ENCODE measurements at places on chromosomes 12 and 14.

- no peak for DNase-seq
Measured at GRCh38 chr14:44291366-44291915, 215.6 kb downstream of the FSCB start.

- no peak for DNase-seq
Measured at GRCh38 chr14:99395909-99396530, 84.6 kb downstream of the SETD3 start.

DNA sequence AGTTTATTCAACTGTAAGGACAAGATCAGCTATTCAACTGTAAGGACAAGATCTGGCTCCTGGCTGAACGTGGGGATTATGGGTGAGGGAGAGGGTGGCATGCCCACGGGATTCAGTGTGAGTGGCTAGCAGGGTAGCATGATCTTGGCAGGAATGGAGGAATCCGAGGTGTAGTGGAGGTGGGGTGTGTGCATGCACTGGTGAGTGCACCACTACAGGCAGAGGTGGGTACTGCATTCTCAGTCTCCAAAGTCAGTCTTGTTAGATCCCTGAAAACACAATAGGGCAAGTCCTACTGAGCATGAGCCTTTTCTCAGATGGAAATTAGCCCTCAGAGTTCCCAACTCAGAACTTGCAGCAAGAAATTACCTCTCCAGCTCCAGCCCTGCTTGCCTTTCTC, 32.2 kb upstream of the DCD start:
- no peak for DNase-seq

GRCh38 chr12:131448254-131448795, 262.6 kb upstream of the SFSWAP start:
- DNase-seq: no peak

DNA sequence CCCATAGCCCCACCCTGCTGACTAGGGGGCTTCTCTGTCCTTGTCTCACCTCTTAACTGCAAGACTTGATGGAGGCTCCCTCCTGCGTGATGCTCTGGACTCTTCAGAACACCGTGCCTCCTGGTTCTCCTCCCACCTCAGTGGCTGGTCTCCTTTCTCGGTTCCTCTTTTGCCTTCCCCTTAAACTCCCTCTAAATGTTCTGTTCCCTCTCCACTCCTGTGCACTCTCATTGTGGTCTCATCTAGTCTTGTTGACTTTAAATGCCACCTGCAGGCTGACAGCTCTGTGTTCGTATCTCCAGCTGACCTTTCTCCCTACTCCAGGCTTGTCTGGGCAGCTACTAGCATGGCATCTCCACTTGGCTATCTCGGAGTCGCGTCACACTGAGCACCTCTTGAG, 28.3 kb downstream of the DYNC1H1 start:
- DNase-seq: no peak

- DNase-seq: no peak
Measured at GRCh38 chr12:43912859-43913258, 77.0 kb downstream of the TMEM117 start.

- DNase-seq: no peak
Measured at GRCh38 chr12:56374726-56375597, 12.3 kb upstream of the APOF start.

GRCh38 chr12:44314007-44314500, 478.2 kb downstream of the TMEM117 start:
- DNase-seq: no peak

- no peak for DNase-seq
Measured at GRCh38 chr12:16389594-16389993, 42.1 kb downstream of the MGST1 start.

DNA sequence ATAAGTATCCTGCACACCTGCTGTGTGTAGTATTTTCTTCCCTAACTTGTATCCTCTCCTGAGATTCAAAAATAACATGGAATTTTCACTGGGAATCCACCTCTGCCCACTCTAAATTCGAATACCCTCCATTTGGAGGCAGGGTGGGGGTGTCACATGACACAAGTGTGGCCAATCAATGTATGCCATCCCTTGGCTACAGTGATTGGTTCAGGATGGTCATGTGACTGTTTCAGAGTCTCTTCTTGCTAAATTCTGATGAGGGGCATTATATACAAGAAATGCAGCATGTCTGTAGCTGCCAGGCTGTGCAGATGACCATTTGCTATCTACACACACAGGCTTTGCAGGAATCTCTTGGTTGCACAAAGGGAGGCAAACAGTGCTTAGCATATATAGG, 86.8 kb upstream of the TMEM132C start:
- DNase-seq: no peak

- DNase-seq: no peak
Measured at GRCh38 chr12:43835264-43835655, 621 bp upstream of the TMEM117 start.

- DNase-seq: no peak
Measured at GRCh38 chr12:32466187-32466586, 66.8 kb downstream of the FGD4 start.

- no peak for DNase-seq
Measured at GRCh38 chr12:6084261-6084968, 40.1 kb downstream of the VWF start.

DNA sequence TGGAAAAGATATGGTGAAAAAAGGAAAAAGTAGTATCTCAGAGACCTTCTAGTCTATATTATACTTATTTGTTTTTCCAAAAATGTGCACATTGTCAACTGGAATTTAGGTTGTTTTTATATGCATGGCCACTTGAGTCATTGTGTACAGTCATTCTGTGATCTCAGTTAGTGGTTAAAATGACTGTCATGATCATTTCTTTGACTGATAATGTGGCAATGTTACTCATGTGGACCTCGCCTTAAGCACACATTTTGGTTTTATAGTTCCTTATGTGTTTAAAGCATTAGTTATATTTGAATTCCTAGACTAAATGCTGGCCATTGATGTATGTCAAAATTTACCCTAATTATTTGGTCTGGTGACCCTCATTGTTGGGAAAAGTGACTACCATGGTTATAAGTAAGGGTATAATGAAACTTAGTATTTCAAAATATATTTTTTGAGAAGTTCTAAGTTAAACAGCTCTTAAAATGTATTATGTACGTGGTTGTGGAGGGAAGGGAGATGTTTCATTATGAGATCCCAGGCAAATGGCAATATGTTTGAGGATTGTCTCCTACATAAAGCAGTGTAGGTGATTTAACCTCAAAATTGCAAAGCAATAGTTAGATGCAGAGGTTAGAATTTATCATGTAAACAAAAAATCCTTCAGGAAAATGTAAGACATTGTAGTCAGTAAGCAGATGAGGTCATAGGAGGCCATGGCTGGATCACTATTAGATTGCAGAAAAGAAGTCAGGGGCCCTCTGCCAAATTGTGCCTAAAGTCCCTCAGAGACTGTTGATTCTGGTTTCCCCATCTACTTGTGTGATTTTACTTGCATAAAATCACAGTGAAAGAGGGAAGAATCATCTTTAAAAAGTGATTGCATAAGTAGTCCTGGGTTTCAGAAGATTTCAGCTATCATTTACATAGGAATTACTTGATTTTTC, 17.5 kb downstream of the PNMA1 start:
- DNase-seq: no peak

GRCh38 chr14:100237735-100238418, 1.1 kb upstream of the YY1 start:
- no peak for DNase-seq

- DNase-seq: peak; percentile 71
Measured at GRCh38 chr12:7108003-7108795, 815 bp downstream of the C1RL start.

GRCh38 chr12:118524446-118524845, 148.1 kb downstream of the SUDS3 start:
- DNase-seq: no peak

DNA sequence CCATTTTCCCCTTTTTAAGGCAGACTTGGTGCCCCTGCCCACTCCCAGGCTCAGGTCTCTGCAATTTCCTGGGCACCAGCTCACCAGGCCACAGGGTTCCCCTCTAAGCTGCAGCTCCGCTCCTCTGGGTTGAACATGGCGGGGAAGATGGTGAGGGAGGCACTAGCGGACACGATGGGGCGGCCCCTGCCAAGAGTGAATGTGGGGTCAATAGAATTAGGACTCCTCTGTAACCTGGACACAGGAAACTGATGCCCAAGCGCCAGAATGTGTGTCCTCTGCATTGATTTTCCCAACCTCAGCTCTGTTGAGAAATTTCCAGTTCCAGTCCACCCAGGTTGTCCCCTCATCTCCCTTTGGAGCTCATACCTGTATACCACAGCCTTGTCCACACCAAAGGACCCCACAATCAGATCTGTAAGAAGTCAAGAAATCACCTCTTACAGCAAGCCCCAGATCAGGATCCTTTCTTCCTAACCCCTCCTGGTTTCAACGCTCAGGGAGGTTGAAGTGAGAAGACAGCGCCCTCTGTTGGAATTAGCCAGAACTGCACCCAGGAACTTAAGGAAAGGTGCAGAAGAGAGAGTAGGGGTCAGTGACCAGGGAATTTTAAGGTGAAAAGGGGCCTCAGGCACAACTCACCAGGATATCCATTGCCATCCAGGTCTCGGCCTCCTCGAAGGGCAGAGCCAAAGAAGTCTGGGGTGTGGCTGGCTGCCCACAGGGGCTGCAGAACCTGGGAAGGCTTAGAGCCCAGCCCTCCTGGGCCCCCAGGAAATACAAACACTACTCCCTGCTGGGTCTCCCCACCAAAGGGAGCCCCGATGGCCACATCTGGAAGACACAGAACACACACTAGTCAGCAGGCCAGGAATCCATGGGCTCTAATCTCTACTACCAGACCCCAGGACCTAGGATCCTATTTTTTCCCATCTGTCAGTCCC, 14.7 kb downstream of the ITGA5 start:
- peak; percentile 52 for DNase-seq

DNA sequence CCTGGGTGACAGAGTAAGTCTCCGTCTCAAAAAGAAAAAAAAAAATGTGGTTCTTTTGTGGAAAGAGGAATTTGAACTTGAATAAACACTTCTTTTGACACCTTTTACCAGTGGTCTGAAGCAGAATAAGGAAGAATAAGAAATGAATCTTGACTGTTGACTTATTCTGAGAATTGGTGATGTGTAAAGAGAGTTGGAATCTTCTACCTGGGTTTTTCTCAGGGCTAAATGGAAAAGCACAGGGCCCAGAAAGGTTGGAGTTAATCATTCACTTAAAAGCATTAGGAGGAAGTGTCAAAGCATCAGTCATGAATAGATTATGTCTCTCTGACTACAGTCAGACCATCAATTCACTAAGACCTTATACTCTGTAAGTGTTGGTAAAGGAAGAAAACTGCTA, 13.9 kb downstream of the PNMA1 start:
- DNase-seq: no peak

DNA sequence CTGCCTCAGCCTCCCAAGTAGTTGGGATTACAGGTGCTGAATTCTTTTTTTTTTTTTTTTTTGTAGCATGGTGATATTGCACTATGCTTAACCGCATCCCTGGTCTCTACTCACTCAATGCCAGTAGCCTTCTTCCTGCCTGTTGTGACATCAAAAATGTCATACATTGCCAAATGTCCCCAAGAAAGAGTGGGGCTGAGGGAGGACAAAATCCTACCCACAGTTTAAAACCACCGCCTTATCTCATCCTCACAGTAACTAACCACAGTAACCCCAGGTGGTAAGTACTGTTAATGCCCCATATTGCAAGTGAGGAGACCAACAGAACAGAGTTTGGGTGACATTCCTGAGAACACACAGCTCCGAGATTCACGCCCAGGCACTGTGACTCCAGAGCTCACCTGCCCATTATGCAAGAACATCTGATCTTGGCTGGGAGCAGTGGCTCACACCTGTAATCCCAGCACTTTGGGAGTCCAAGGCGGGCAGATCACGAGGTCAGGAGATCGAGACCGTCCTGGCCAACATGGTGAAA, 19.6 kb downstream of the MORN3 start:
- DNase-seq: peak; percentile 21

DNA sequence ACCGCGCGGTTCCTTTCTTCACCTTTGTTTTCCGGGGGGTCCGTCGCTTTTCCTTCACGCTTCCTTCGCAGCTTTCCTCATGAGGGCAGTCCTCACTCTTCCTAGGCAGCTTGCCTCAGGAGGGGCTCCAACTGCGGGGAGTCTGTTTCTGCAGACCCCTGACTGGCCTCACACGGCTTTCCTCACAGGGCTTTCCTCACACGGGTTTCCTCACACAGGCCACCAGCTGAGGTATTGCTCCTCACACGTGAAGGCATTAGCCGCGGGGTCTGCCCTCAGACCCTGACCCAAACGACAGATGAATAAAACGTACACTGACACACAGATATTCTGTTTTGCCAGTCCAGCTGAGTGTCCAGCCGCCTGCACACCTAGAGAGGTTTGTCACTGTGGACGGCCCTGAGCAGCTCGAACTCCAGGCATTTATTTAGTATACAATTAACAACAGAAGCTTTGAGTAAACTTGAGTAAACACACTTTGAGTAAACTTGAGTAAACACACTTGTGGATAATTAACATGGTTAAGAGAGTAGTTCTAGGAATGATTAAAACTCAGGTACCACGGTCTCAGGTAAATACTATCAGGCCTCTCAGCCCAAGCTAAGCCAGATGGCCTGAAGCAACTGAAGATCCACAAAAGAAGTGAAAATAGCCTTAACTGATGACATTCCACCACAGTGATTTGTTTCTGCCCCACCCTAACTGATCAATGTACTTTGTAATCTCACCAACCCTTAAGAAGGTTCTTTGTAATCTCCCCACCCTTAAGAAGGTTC, 16.1 kb upstream of the LYZ start:
- no peak for DNase-seq

GRCh38 chr14:22097586-22098292, 424.1 kb upstream of the OR4E1 start:
- no peak for DNase-seq

DNA sequence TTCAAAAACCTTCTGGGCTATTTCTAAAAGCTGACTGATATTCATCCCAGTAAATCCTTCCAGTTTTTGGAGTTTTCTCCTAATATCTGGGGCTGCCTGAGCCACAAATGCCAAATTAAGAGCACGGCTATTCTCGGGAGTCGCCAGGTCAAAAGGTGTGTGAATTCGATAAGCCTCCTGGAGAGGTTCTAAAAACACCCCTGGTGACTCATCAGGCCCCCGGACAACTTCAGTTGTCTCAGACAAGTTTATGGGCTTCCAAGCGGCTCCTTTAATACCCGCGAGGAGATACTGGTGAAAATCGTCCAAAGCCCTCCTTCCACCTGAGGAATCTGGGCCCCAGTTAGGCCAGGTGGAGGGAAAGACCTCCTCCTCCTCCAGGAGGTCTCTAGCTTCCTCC, 677.1 kb downstream of the TMEM121 start:
- DNase-seq: no peak

GRCh38 chr12:104632724-104633201, 176.0 kb downstream of the CHST11 start:
- no peak for DNase-seq

GRCh38 chr14:74085828-74086227, 1.1 kb downstream of the LIN52 start:
- no peak for DNase-seq

- no peak for DNase-seq
Measured at GRCh38 chr12:113373440-113373839, 15.1 kb downstream of the PLBD2 start.

DNA sequence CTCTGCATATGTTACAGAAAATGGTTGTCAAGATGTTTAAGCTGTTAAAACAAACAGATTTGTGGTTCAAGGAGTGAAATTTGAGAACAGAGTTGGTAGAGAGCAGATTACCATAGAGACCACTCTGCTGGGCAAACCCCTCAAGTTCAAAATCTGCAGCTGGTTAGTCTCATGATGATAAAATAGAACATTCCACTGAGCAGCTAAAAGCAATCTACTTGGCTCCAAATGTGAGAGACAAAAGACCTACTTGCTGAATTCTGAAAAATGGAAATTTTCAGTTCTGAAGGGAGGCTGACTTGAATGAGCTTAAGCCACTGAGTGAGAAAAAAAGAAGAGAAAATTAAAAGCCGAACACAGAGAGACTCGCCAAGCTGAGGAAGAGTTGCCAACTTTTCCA, 519.3 kb downstream of the NOVA1 start:
- no peak for DNase-seq

Data from naive thymus-derived CD8-positive, alpha-beta T cell (primary cell).